Activated T-helper 1 cell treated with anti-CD3 and anti-CD28 coated beads, Interleukin-12 subunit alpha, Interleukin-12 subunit beta, Interleukin-2, Interleukin-4 antibody, amounts not matched to agents 30 ng/mL and 10 ng/mL and 1 ng/mL, durations not matched to agents 14 hours and 24 hours and 36 hours (primary cell): ENCODE measurements at places on chromosomes 2 and 18.

GRCh38 chr2:72204156-72204785 lies 56.6 kb upstream of the CYP26B1 start:
- no peak for DNase-seq

DNA sequence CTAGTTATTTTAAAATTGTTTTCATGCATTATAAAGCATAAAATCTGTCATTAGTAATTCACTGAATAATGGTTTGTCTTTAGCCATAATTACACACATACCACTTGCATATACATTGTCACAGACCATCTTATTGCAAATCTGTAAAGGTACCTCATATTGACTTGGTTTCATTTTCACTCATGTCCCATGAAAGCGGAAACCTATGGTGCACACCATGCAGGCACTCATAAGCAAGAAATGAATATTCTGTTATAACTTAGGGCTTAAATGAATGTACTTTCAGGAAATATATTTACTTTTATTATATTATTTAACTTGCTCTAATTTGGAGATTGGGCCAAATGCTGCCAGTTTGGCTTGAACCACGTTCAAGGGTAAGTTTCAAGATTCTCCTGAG lies 29.2 kb upstream of the STK17B start:
- DNase-seq = peak; percentile 41

GRCh38 chr2:232419245-232420072 lies 12.8 kb downstream of the ALPG start:
- DNase-seq = no peak

DNA sequence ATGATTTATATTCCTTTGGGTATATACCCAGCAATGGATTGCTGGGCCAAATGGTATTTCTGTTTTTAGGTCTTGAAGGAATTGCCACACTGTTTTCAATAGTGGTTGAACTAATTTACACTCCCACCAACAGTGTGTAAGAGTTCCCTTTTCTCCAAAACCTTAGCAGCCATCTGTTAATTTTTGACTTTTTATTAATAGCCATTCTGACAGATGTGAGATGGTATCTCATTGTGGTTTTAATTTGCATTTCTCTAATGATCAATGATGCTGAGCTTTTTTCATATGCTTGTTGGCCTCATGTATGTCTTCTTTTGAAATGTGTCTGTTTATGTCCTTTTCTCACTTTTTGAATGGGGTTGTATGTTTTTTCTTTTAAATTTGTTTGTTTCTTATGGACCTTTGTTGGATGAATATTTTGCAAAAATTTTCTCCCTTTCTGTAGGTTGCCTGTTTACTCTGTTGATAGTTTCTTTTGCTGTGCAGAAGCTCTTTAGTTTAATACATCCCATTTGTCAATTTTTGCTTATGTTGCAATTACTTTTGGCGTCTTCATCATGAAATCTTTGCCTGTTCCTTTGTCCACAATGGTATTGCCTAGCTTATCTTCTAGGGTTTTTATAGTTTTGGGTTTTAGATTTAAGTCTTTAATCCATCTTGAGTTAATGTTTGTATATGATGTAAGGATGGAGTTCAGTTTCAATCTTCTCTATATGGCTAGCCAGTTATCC lies 119.7 kb upstream of the XIRP2 start:
- no peak for DNase-seq

- no peak for DNase-seq
Observed at GRCh38 chr2:62181843-62182242, 14.1 kb upstream of the B3GNT2 start.

DNA sequence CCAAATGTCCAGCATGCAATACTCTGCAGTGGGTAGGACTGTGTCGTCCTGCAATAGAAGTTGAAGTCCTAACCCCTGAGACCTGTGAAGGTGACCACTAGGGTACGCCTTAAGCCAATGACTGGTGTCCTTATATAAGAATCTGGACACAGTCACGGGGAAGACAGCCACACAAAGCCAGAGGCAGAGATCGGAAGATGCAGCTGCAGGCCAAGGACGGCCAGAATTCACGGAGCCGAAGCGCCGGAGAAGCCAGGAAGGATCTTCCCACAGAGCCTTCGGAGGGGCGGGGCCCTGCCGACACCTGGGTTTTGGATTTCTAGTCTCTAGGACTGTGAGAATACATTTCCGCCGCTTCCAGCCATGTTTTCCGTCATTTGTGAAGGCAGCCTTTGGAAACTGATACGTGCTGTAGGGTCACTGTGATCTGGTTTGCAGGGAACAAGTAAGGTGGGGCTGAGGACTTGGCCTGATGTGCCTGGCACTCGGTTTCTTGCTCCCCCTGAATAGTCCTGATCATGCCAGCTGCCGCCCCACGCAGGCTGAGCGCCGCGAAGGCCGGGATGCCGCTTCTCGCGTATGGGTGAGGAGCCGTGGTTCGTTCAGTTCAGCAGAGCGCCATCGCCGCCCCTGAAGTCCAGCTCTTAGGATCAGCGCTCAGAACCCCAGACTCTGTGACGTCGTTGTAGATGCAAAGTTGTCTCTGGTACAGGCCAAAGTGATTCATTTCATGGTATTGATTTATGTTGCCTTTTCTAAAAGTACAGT lies 38.7 kb downstream of the PTGR3 start:
- no peak for DNase-seq

DNA sequence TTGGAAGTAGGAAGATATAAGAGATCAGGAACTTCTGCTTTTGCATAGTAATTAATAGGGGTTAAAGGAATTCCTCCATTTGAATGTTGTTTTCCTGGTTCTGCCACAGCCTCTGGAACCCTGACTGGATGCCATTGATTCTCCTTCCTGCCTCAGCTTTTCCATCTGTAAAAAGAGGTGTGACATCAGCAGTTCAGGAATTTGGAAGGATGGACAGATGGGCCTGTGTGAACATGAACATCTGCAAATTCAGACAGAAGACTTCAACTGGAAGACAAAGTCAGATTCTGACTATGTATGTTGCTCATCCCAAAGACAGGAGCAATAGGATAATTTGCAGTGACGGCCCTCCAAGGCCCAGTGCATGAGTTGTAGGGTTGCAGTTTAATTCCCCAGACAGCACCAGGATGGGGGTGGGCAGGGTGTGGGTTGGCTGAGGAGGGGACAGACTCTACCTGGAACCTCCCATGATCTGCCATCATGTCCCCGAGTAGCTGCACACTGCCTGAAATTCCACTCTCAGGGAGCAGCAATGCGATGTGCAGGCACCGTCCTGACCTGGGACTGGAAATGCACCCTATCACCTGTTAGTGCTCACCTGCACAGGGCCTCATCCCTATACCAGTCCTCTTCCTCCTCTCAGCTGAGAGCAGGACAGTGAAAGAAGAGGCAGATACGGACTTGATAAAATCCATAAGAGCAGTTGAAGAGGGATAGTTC lies 98.9 kb upstream of the EPAS1 start:
- DNase-seq = no peak
